ENCODE measurements at places on chromosomes 4 and X.

- DNase-seq: no peak
Measured at GRCh38 chr4:181645489-181645888, 597.7 kb upstream of the TENM3 start.

DNA sequence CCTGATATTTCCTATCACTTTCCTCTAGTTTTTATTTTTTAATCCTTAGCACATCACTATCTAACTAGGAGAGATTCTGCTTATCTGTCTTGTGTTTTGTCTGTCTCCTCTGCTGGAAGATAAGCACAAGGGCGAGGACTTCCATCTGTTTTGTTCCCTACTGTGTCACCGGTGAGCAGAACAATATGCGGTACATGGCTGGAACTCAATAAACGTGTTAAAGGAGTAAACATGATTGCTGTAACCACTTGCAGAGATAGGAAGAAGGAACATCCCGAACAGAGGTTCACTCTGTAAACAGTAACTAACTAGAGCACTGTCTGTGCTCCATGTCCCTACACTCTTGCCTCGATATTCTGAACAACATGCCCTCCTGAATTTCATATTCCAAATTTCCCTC lies 5.2 kb downstream of the HS3ST1 start:
- no peak for DNase-seq

DNA sequence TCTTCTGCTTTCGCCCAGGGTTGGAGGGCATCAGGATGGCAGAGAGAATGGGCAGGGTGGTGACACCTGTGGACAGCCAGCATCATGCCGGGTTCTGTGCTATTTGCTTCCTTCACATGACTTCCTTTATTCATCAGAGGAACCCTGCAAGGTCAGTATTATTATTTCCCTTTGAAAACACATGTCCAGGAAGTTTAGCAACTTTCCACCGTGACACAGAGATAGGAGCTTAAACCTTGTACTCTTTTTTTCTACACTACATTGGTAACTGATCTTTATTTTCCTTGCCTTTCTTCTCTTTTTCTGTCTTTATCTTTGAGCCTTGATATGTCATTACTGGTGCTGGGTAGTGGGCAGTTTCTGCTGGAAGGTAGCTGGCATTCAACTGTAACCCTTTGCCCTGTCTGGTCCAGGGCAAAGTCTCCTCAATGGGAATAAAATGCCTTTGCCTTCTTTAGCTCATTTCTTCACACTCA lies 5.0 kb upstream of the MGST2 start:
- DNase-seq: no peak

DNA sequence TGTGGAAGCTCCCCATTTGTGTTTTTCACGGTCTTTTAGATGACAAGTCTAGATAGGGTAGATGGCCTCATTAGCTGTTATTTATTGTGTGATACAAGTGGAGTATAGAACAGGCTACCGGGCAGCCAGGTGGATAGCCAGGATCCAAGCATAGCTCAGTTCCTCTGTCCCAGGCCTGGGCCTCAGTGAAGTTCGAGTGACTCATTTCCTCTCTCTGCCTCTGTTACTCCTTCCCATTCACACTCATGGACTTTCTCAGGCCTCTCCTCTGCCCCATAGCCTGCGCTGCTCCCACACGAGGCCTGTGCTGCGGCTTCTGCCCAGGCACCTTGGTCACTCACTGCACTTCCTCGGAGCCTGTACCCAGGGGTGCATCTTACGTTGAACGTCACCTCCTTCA lies 54.5 kb downstream of the TENM3 start:
- no peak for DNase-seq

GRCh38 chr4:140061659-140062289 lies 92.2 kb downstream of the MAML3 start:
- no peak for DNase-seq

- peak; percentile 95 for DNase-seq
Measured at GRCh38 chr4:153466081-153466948, at the start of gene TMEM131L. TMEM131L (plus strand) TSS chr4:153466360; CDS start chr4:153466398, 38 bp downstream.

DNA sequence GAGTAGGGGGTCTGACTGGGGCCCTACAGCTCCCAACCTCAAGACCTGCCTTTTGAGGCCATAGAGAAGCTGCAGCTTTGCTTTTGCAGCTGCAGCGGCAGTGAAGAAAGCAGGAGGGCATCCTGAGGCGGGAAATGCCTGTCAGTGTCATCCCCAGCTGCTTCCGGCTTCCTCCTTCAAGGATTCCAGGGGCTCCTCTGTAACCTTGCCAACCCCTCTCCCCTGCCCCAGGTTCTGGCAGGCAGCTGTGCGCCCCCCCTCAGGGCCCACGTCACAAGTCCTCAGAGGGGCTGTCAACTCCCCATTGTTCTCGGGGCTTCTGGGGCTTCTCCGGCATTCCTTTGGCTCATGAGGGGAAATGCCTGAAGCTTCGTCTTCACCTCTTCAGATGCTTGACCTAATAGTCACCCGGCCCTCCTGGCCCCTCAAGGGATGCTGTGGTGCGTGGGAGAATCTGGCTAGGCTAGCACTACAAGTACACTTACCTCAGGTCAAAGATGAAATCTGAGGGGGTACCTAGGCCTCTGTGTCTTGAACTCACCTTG lies 31.9 kb downstream of the APLN start:
- DNase-seq: no peak

GRCh38 chr4:76250962-76251361 lies 559 bp upstream of the FAM47E start:
- DNase-seq: no peak

DNA sequence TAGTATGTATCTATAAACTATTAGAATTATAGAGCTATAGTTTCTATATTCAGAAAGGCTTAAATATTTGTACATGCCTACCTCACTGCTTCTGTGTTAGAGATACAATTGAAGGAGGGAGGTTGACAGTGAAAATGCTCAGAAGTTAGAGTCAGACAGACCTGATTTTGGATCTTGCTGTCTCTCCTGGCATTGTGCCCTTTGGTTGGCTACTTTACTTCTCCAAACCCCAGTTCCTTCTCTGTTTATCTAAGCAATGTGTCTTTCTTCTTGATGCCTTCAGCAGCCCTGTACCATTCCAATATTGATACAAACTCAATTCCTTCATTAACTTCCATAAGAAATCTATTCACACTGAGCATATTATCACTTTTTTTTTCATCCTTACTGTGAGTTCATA lies 28.7 kb downstream of the CCNG2 start:
- DNase-seq: no peak

Data from D341Med (cell line).